Osteoblast (primary cell): ENCODE measurements at places on chromosomes 7 and 10. TPM values are rescaled to one million over a fixed set of nuclear protein-coding genes. Genes with fewer than 3 reads are reported as not detected.

DNA sequence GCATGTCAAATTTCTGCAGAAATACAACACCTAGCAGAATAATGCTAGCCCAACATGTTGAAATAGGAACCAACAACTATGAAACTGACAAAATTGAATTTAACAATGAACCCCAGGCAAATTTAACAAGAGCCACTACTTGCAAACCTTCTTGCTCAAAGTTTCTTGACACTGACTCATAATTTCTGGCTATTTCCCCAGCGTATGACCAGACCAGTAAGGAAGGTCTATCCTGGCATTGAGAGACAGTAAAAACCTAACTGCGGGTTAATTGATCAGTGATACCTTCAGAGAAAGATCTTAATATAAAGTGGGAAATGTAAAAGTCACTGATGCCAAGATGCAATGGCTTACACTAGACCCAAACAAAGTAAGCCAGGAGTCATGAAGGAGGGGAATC lies 510.1 kb downstream of the ARL4A start:
- DNase-seq, result peak; percentile 62
- no peak overlapping the region for H3K4me3 ChIP-seq
- peaks cover 5% of the 10 kb centered on the region for H3K4me1 ChIP-seq
- no peak overlapping the region for H3K27ac ChIP-seq
- H3K27me3 ChIP-seq, result no peaks in the 10 kb centered on the region

GRCh38 chr10:79445977-79446757 lies 743 bp upstream of the ZCCHC24 start:
- peaks cover 31% of the 10 kb centered on the region for H3K4me1 ChIP-seq
- H3K27ac ChIP-seq, result peak overlapping the region; percentile 86
- H3K36me3 ChIP-seq, result no peaks in the 10 kb centered on the region
- peak overlapping the region; percentile 71 for H3K4me3 ChIP-seq

DNA sequence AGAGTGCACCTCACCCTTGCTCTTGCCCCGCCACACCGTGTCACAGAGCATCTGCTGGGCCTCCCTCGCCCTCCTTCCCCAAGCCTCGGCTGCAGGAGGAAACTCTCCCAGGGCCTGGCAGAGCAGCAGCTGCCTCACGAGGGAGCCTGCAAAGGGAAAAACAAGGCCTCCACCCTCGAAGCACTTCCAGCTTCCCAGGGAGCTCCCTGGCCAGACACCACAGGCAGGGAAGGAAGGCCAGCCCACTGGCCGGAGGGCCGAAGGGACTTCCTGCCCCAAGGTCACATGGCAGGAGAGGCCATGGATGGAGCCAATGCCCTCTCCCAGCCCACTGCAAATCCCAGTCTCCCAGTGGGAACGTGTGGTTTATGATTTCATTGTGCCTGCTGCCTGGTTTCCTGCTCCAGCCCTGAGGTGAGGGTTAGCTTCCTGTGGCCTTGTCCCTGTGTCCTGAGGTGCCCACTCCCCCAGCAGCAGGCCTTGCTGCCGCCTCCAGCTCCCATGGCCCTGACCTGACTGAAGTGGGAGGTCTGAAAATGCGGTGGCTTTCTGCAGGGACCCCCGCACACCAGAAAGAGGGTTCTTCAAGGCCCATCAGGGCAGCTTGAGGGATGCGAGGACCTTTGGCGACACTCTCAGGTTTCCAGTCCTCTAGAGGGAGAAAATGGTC lies 100.5 kb upstream of the PPIF start:
- no peak overlapping the region for H3K4me3 ChIP-seq
- peak overlapping the region; percentile 77 for H3K27ac ChIP-seq

DNA sequence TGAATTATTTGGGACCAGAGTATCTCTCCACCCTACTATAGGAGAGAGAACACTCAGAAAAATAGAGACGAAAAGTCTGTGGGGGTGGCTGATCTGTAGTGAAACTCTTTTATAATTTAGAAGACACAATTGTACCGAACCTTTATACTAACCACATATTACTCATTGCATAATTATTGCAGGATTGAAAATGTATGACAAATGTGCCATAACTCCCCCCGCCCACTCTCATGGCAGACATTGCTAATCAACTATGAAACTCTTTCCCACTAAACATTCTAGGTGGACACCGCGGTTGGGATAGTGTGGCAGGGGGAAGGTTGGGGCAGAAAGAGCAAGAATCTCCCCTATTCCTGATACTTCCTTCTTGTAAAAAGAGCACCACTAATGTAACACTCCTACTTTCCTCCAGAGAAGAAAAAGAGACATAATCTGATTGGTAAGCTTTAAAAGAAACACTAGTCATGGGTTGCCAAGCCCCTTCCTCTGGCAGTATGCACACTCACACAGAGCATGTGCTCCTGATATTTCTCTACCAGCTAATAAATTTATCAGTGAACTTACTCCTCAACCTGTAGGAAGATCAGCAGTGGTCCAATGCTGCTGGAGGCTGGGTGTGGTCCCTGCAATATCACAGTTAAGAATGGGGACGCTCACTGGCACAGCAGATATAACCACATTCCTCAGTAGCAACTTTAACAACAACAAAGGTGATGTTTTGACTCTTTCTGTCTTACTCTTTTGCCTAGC lies 18.7 kb upstream of the ARID5B start:
- no peaks in the 10 kb centered on the region for H3K36me3 ChIP-seq
- peak overlapping the region; percentile 20 for H3K4me3 ChIP-seq
- no peaks in the 10 kb centered on the region for H3K27me3 ChIP-seq
- H3K4me1 ChIP-seq, result peaks cover 14% of the 10 kb centered on the region
- peak overlapping the region; percentile 43 for H3K27ac ChIP-seq

DNA sequence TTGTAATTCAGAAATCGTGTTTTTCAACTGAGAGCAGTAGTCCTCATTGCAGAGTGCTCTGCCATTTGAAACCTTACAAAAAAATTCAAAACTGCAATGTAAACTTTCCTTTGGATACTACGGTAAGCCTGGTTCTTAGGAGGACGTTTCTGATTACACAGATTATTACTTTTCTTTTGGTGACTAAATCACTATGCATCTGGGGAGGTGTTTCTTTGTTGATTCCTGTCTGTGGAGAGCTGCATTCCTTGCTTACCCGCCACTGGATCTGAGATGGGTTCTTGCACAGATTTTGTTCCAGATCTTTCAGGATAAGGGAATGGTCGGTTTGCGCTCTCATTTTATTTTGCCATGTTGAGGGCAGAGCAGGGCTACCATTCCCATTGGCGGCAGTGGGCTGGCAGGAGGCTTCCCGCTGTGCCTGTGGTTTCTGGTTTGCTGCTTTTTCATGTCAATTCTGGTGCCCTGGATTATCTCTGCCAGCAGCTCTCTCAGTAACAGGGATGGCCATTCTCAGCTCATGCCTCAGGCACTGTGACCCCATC lies 485.1 kb downstream of the GLRX3 start:
- no peak overlapping the region for H3K4me3 ChIP-seq
- H3K36me3 ChIP-seq, result no peaks in the 10 kb centered on the region
- no peaks in the 10 kb centered on the region for H3K27me3 ChIP-seq

DNA sequence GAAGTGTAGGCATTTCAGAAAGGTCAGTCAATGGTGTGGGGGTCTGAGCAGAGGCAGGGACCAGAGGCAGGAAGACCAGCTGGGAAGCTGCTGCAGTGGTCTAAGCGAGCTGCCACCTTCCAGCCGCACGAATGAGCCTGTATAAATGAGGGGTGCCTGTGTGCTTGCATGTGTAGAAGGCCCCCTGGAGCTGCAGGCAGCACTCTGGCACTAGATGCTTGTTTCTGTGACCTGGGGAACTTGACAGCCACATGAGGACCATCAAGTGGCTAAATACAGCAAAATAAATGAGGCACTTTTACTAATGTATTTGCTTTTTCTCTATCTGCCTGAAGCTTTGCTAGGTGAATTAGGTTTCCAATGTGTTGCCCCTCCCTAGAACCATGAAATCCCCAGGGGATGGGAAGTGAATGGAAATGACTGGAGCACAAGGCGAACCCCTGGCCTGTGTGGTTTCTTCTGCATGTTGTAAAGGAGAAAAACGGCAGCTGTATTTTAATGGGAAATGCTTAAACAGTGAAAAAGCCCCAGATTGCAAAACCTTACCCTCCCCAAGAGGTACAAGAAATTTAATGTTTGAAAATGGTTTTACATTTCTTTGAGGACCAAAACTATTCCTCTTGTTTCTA lies 57.7 kb downstream of the PYROXD2 start:
- DNase-seq, result no peak
- no peak overlapping the region for H3K4me3 ChIP-seq
- peaks cover 26% of the 10 kb centered on the region for H3K4me1 ChIP-seq
- no peaks in the 10 kb centered on the region for H3K36me3 ChIP-seq
- H3K27ac ChIP-seq, result peak overlapping the region; percentile 45

DNA sequence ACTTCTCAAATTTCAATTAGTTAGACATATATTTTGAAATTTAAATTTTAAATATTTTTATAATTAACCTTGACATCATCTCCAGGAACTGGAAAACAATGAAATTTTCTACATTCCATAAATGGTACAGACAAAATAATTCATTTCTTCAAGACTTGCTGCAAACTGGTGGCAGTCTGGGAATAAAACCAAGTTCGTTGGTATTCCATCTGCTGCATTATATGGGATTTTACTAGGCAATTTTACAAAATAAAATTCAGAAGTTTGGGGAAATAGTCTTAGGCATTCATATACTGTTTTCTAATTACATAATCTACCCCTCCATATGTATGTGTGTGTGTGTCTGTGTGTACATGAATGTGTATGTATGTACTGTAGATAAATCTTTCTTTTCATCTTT lies 984.6 kb upstream of the KCND2 start:
- no peak overlapping the region for H3K27ac ChIP-seq
- DNase-seq, result no peak
- H3K4me3 ChIP-seq, result no peak overlapping the region
- H3K27me3 ChIP-seq, result no peaks in the 10 kb centered on the region

- H3K36me3 ChIP-seq, result peaks cover 9% of the 10 kb centered on the region
- no peak overlapping the region for H3K4me3 ChIP-seq
- H3K4me1 ChIP-seq, result peaks cover 24% of the 10 kb centered on the region
- peak; percentile 97 for DNase-seq
- peak overlapping the region; percentile 94 for H3K27ac ChIP-seq
These were observed 8.6 kb downstream of the TRIM56 start for GRCh38 chr7:101093906-101094305.

GRCh38 chr7:13333371-13333770 lies 645.9 kb downstream of the ARL4A start:
- DNase-seq, result no peak
- H3K36me3 ChIP-seq, result no peaks in the 10 kb centered on the region
- H3K4me1 ChIP-seq, result no peaks in the 10 kb centered on the region
- no peak overlapping the region for H3K4me3 ChIP-seq

GRCh38 chr7:8056439-8056838 lies 87.8 kb downstream of the GLCCI1 start:
- H3K27ac ChIP-seq, result no peak overlapping the region
- DNase-seq, result no peak
- no peaks in the 10 kb centered on the region for H3K27me3 ChIP-seq
- peaks cover 4% of the 10 kb centered on the region for H3K36me3 ChIP-seq
- H3K4me3 ChIP-seq, result no peak overlapping the region

- peak overlapping the region; percentile 39 for H3K27ac ChIP-seq
- H3K4me3 ChIP-seq, result no peak overlapping the region
- H3K4me1 ChIP-seq, result peaks cover 39% of the 10 kb centered on the region
- DNase-seq, result no peak
These were observed 12.0 kb downstream of the DENND10 start for GRCh38 chr10:119115926-119116325.

DNA sequence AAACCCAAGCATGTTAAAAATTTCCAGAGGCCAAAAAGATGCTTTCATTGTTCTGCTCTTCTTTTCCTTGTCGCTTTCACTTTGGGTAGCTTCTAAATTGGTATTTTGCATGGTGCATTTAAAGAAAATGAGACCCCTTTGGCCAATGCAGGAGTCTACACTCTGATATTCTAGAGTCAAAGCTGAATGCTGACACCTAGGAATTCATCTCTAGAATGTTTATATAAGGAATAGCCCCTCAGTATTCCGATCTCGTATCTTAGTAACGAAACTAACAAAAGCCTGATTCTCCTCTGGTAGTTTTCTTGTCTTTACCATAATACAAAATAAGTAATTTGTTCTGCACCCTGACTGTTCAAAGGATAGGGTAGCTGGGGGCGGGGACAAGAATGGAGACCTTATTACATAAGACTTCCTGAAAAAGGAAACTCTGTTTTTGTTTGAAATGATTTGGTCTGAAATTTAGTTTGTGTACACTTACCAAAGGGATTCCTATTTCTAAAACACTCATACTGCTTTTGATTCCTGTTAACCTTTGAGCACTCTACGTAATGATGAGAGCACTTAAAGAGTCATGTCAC lies 17.1 kb downstream of the IKZF1 start:
- H3K4me3 ChIP-seq, result no peak overlapping the region
- no peaks in the 10 kb centered on the region for H3K4me1 ChIP-seq
- no peak for DNase-seq
- no peaks in the 10 kb centered on the region for H3K36me3 ChIP-seq

Gene FAM221A
- 0.72 and 1.8 TPM in 2 replicates for total RNA-seq

Gene POLR2J
- total RNA-seq, result 27.1 and 27.9 TPM in 2 replicates

Gene GNAT3
- total RNA-seq, result not detected in 2 replicates

Gene PILRA
- 0.36 and 0.59 TPM in 2 replicates for total RNA-seq

Gene NPSR1
- not detected in 2 replicates for total RNA-seq

Gene TRIL
- total RNA-seq, result 0.29 and 0.36 TPM in 2 replicates

Gene GIMAP7
- under 0.01 TPM in 1 of 2 replicates, not detected in the other for total RNA-seq

Gene TMEM225B
- 0.29 and 0.72 TPM in 2 replicates for total RNA-seq

Gene UBE2H
- 60.1 and 61.2 TPM in 2 replicates for total RNA-seq

Gene FAM131B
- 1.2 and 1.4 TPM in 2 replicates for total RNA-seq
